ENCODE measurements at places on chromosomes 6 and 20.
A peak's percentile ranks its signal among the peaks of the same experiment; 100 is the strongest.

DNA sequence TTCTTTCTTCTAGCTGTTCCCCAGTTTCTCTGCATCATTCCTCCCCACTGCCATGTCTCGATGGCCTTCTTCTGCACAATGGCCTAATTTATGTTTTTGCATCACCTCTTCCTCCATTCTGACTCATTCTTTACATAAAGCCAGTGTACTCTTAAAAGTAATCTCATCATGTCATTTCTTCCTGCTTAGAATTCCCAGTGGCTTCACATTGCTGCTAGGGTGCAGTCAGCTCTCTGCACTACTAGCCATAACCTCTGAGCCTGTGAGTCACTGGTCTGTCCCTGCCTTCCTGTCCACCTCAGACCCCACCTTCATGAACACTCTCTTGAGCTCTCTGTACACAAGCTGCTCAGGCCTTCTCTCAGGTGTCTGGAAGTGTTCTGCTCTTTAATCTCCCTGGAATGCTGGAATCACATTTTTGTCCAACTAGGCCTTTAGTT is 24.1 kb upstream of the TRIM27 start:
- DNase-seq = no peak

DNA sequence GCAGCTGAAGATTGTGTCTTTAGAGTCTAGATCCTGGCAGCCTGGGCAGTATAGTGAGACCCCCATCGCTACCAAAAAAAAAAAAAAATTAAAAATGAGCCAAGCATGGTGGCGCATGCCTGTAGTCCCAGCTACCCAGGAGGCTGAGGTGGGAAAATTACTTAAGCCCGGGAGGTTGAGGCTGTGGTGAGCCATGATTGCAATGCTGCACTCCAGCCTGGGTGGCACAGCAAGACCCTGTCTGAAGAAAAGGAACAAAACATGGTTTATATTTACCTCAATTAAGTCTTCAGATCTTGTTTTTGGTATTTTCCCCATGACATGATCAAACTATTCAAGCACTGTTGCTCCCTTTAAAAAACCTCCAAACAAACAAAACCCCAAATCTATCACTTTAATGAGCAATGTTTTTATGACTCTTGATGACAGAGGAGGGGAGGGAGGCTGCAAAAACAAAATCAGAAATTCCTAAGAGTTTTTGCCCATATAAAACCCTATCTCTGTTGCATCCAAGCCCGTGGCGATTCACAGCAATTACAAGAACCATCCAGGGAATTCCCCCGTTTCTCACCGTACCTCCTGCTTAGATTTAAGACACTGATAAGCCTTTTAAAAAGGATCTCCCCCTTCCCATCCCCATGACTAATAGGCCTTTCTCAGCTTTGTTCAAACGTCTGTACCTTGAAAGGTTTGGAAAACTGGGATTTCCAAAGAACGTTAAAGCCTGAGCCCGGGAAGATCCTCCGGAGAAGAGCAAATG is 259.9 kb downstream of the BMP7 start:
- no peak for DNase-seq

GRCh38 chr6:130912434-130912833 is 85.2 kb downstream of the SMLR1 start:
- DNase-seq = no peak

DNA sequence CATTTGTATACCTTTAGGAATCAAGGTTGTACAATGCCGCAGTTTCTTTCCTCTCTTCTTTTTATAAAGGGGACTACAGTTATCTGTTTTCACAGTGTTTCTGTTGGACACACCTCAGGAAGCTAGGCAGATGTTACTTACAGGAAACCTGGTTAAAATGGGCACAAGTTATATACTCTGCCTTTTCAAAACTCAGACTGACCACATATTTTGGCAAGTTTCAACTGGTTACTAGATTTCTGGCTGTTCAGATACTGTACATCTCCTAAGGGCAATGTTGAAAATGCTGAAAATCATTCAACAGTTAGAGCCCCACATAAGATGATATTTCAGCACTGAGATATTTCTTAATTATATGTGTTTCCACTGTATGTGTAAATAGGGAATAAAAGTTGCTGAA is 92.5 kb upstream of the SLC35B3 start:
- no peak for DNase-seq

GRCh38 chr20:50049442-50050026 is 63.4 kb downstream of the UBE2V1 start:
- DNase-seq = no peak

DNA sequence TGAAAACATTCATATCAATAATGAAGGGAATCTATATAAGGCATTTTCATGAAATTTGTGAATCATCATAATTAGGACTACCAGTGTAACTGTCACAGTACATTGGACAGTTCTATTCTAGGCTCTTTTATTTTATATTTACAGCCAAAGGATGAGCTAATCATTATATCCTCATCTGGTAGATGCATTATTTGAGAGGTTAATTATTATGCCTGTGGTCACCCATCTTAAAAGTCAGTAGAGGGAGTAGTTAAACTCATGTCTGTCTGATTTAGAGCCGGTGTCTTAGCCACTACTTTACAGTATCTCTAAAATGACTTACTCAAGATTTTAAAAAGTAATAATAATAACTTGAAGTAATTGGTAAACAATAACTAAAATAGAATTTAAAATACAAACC is 899.3 kb upstream of the MAP3K7 start:
- DNase-seq = no peak

DNA sequence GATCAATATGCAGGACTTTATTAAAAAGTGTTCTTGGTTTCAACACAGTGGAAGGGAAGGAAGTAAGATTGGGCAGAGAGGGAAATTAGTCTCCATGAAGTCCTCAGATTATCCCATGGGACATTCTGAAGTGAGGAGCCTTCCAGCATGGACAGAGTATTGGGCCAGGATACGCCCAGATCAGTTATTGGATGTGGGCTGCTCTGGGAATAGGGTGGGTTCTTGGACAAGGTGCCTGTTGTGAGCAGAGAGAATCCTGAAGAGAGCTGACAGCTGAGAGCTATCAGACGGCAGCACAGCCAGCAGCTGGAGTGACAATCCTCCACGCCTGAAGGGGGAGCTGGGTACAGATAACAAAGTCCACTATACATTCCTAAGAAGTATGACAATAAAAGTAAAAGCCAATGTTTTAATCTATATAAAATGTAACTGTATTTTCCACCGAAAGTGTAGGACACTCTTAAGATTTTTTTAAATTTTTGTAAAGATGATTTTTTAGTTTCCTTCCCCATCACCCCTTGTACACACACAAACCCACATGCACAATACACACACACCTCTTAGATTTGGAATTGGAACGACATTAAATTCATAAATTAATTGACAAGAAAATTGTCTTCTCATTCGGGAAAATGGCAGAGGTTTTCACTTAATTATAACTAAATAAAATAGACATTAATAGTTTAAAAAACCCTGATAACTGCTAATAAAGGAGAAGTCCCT is 107.8 kb downstream of the FBXO5 start:
- no peak for DNase-seq

DNA sequence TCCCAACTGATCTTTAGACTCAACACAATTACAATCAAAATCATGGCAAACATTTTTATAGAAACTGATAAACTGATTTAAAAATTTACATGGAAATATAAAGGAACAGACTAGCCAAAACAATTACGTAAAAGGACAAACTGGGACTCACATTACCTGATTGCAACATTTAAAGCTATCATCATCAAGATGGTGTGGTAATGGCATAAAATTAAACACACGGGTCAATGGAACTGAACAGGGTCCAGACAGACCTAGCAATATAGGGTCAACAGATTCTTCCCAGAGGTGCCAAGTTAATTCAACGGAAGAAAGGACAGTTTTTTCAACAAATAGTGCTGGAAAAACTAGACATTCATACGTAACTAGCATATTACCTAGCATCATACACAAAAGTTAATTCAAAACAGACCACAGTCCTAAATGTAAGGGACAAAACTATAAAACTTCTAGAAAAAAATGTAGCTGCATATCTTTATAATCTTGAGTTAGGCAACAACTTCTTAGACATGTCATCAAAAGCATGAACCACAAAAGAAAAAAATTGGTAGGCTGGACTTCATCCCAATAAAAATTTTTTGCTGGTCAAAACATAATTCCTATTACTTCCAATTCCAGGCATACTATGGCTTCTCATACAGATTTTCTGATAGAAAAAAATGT is 147.4 kb upstream of the BEND6 start:
- no peak for DNase-seq

DNA sequence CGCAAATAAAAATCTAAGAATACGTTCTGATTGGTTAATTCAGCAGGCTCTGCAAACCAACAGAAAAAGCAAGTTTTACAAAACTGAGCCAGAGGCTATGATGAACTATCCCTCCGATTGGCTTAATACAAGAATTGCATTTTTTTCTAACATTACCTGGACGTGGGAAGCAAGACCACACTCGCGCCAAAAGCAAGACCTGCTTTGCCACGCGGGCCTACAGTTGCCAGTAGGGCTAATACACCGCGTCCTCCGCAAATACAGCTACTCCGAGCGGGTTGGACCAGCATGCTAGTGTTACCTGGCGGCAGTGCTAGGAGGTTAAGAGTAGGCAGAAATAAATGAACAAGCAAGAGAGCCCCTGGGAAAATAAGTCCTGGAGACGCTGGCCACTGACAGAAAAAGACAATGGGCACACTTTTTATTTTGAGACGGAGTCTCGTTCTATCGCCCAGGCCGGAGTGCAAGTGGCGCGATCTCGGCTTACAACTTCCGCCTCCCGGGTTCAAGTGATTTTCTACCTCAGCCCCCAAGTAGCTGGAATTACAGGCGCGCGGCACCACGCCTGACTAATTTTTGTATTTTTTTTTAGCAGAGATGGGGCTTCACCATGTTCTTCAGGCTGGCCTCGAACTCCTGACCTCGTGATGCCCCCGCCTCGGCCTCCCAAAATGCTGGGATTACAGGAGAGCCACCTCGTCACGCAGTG is 131.9 kb upstream of the BTN3A2 start:
- no peak for DNase-seq

DNA sequence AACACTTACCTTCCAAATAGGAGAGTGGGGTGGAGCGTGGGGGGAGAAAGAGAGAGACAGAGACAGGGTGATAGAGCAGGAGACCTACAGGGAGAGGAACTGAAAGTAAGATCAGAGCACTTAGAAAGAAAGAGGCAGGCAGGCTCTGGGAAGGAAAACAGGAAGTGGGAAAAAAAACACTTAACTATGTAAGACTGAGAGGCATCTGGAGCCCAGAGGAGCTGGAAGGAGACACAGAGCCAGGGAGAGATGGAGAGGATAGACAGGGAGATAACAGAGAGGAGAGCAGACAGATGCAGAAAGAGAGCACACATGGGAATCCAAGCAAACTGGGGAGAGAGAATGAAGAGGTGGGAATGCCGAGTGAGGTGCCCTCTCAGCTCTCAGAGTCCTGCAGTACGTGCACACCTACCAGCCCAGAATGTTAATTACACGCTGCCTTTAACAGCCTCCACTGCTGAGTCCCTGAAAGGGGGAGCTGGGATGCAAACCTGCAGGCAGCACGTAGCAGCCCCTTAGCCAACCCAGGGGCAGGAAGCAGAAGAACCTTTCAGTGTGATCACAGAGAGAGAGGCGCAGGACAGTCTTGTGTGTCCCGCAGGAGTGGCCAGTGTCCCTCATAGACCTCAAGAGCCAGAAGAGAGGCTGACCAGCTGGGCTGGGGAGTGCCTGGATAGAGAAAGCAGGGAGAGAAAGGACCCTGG is 132.7 kb upstream of the LRFN2 start:
- no peak for DNase-seq

GRCh38 chr6:169132352-169132940 is 121.2 kb downstream of the THBS2 start:
- DNase-seq = no peak

- DNase-seq = no peak
These were observed 225.9 kb downstream of the MAFB start for GRCh38 chr20:40463171-40463570.

- no peak for DNase-seq
These were observed 275 bp upstream of the MAVS start for GRCh38 chr20:3846378-3846739.

DNA sequence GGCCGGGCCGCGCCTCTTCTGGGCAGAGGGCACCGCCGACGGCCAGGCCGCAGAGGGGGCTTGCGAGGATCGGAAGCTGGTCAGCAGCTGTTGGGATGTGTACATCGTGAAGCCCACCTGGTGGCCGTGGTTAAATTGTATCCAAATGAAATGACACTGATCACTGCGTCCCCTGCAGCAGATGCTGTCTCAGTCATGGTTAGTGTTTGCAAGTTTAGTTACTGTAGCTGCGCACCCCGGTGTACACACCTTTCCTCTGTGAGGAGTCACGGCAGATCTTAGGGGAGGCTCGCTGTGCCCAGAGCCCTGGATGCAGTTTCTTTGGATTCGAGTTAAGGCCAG is 653 bp downstream of the NAA20 start:
- DNase-seq = no peak

- no peak for DNase-seq
These were observed 24.2 kb downstream of the KLHL31 start for GRCh38 chr6:53641348-53641747.

- DNase-seq = no peak
These were observed 104.2 kb upstream of the PRND start for GRCh38 chr20:4617484-4617883.

DNA sequence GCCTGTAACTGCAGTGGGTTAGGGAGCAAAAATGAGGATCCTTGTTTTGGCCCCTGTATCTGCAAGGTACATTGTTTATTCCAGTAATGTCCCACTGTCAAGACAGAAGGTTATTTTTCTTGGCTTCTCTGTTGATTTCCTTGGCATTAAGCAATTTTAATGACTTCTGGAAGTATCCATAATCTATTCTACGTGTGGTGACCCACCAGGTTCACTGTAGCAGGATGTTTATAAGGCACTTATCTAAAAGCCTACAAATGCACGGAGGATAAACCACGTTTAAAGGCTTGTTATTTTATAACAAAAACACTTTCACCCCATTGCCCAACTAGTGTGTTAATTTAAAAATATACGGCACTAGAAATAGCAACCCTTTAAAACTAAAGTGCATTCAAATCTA is 294.9 kb downstream of the LAMA2 start:
- DNase-seq = no peak

- DNase-seq = peak; percentile 19
These were observed 2.5 kb downstream of the MYMX start for GRCh38 chr6:44219053-44219814.

- DNase-seq = no peak
These were observed 50.9 kb upstream of the FAM184A start for GRCh38 chr6:119129148-119129967.

- no peak for DNase-seq
These were observed 207.2 kb downstream of the LMBRD1 start for GRCh38 chr6:69589626-69590025.

GRCh38 chr6:11543919-11544518 is 6.5 kb downstream of the TMEM170B start:
- no peak for DNase-seq

DNA sequence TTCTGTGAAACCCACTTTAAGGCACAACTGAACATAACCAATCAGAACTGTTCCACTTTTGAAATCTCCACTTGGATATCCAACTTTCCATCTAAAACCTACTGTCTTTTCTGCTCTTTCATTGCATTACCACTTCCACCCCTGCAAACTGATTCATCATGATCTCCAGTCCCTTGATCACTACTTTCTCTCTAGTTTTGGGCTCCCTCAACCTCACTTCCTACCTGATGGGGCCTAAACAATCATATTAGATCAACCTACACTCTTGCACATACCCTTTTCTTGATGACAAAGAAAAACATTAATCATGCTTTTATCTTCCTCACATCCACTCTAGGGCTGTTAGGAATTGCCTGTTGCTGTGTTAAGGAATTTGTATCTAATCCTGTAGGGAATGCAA is 137.6 kb downstream of the PDSS2 start:
- DNase-seq = no peak

- no peak for DNase-seq
These were observed 15.7 kb downstream of the ADISSP start for GRCh38 chr20:3751675-3752385.
